ENCODE measurements at places on chromosomes 5 and 9.

GRCh38 chr5:171010816-171011215, 149.0 kb downstream of the RANBP17 start:
- DNase-seq, result no peak

DNA sequence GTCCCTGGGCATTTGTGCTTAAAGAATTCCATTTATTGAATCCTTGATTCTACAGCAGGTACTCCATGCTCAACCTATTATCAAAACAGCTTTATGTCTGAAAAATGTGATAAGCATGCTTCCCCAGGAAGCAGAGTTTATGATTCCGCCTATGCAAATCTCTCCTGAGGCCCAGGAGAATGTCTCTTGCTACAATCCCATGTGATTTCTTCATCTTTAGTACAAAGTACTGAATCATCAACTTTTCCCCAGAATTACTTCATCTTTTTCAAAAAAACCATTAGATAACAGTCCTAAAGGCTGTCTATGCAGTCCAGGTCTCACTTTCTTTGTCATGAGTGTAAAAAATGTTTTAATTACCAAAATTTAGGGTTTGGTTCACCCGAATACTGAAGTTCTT, 130.2 kb upstream of the ADAMTSL1 start:
- no peak for DNase-seq

- no peak for DNase-seq
These were observed 338.4 kb upstream of the TRPC7 start for GRCh38 chr5:136703706-136704105.

DNA sequence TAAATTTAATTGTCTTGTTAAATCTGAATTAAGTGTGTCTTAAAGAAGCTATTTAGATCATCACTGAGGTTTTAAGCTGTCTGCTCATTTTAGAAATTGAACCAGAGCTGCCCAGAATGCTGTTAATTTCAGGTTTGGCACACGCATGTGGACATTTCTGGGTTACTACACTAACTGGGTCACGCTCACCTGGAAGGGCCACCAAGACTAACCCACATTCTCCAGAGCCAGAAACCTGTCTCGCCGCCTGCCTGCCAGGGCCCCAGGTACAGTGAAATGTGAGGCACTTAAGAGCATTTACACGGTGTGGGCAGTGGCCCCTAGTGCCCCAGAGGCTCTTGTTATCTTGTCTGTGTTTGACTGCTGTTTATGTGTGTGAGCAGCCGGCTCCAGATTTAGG, 46.6 kb downstream of the ATP10B start:
- DNase-seq, result no peak

DNA sequence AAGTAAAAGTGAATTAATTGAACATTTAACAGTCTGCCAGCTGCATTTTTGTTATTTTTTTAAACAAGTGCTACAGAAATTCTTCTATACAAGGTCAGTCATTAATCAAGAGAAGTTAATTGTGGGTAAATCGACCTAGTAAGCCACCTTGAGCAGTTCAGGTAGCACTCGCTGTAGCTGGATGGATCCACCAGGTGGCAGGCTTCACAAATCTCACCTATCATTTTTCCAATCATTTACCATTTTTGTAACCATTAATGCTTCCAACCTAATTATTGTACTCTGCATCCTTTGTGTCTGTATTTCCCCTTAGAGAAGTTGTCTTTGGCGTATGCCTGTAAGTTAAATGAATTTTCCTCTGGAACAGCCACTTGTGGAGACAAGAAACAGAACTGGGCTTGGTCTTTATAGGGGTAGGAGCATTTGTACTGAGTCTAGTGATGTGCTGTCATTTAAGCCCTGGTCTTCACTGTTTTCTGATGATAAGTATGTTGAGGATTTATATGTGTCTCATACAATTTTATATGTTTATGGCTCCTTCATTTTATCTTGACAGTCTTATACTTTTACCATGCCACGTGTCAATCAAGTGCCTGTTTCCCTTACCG, 39.5 kb downstream of the CD180 start:
- DNase-seq, result no peak

DNA sequence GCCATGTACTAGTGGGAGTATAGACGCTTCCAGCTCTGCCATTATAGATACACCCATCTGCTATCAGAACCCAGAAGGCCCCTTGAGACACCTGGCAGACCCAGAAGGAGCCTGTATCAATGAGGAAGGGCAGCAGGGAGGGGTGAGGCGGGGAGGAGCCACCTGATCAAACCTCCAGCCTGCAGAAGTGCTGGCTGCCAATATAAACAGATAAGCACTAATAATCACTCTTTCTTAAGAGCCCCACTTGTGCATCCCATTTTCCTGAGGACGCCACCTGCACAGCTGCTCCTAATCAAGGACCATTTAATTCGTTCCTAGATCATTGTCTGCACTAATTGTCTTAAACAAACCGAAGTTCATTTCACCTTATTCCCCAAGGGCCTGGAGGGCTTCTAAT, 75.0 kb upstream of the NEK6 start:
- DNase-seq, result no peak

DNA sequence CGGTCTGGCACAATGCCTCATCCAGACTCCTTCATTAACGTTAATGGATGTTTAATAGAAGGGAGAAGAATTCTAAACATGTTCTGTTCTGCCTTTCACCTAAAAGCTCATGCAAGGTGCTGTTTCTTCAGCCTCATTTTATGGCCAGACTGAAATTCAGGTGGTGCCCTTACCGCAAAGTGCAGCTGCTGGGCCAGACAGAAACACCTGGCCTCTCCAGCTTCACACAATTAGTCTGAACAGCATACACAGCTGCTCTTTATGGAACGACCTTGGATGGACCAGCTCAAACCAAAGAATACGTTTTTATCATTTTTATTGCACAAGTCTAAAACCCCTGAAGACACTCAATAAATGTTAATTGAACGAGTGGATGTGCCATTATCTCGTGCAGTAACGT, 4.6 kb downstream of the SNCAIP start:
- no peak for DNase-seq

DNA sequence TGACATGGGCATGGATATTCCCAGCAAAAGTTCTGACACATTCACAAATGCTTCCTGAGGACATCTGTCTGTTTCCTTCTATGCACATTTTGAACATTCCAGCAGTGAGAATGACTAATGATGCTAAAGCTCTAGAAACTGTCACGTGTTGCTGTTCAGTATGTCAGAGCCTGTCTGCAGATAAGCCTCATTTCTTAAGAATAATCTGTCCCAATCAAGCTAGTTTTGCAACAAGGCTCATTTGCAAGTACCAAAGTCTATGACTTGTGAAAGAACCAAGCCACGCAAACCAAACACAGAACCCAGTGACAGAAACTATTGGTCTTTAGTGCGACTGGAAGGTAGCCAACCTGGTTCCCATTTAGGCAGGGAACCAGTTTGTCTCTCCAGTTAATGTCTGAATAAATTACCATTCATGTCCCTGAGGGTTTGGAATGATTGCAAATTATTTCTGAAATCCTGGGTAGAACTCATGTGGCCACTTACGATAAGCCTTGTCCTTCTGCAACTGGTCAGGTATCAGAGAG, 178.5 kb downstream of the C9orf152 start:
- DNase-seq, result no peak

DNA sequence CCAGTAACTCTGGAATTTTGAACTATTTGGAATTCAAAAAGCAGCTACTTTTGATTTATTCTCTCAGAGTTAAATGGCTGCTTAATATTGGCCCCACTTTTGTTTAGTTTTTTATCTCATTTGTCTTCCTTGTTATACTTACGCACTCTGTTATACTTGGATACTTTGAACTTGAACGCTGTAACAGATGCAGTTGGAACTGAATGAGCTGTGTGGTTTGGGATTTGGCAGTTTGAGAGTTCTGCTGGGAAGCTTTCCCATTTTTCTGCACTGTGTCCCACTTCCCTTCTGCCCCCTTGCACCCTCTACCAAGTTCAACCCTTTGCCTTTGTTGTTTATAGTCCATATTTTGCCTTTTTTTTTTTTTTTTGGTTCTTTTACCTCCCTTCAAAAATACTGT, 3.8 kb downstream of the RHOBTB3 start:
- no peak for DNase-seq

DNA sequence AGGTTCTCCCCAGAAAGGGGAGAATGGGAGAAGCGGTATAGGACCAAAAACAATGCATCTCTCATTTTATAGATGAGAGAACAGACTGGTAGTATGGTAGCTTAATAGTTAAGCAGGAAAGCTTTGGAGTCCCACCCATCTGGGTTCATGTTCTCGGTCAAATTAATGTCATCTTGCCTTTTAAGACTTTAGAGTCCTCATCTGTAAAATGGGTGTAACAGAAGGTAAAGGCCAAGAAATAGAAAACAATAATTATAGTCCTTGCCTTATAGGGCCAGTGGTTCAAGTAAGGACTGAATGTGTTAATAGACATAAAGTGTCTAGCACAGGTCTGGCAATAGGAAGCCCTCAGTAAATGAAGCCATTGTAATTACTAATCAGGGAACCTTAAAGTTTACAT, 16.4 kb downstream of the SMIM3 start:
- no peak for DNase-seq

DNA sequence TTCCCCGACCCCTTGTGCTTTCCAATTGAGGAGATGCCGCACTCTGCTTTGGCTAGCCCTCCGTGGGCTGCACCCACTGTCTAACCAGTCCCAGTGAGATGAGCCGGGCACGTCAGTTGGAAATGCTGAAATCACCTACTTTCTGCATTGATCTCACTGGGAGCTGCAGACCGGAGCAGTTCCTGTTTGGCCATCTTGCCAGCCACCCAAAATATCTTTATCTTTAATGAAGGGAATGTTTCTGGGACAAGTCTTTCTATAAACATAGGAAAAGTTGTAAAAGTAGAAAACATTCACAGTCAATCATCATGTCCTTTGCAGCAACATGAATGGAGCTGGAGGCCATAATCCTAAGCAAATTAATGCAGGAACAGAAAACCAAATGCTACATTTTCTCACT, 147.6 kb downstream of the RPS23 start:
- no peak for DNase-seq

DNA sequence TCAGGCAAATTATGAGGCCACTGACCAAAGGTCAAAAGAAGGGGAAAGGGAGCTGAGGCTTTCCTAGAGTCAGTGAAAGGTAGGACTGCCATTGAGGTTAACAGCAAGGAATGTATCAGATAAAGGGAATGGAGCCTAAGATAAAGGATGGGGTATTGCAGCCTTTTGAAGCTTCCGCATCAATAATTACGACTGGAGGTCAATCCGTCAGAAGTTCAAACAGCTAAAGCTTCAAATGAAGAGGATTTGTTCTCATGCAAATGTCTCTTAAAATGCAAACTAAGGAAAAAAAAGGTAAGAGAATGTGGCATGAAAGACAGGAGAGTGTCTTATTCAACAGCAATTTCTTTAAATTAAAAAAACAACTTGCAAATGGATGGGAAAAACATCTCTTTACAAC, 341.1 kb upstream of the RGMB start:
- no peak for DNase-seq

DNA sequence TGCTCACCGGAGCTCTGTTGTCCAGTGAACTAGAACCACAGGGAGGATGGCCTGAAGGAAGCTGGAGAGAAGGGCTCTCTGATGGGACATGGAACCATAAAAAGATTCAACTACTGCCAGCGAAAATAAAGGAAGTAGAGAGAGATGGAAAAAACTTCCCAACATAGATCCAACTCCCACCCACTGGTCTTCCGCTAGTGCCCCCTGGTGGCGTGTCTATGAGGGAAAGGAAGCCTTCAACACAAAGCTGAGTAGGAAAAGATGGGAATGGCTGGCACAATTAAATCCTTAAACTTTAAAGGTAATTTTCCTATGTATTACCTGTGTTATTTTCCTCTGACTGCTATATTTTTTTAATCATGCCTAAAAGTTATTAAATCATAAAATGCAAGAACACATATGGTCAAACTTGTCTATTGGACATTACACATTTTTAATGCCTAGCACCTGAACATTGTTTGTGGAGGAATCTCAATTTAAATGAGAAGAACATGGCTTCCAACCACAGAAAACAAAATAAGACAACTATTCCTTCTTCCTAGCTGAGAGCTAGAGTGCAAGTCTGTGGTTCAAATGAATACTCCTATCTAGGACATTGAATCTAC, 51.5 kb downstream of the CEP120 start:
- no peak for DNase-seq

DNA sequence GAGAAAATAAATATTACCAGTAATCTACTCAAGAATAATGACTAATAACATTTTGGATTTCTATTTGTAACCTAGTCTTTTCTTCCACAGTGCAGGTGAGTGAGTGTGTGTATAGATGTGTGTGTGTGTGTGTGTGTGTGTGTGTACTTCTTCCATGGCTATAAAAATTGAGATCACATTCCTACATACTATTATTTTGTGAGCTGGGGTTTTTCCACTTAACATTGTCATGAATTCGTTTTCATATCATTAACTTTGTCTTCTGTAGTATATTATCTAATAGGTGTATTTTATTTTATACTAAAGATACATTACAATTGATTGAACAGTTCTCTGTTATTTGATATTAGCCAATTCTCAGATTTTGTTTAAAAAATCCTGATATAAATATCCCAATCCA, 152.4 kb upstream of the TRPC7 start:
- no peak for DNase-seq

DNA sequence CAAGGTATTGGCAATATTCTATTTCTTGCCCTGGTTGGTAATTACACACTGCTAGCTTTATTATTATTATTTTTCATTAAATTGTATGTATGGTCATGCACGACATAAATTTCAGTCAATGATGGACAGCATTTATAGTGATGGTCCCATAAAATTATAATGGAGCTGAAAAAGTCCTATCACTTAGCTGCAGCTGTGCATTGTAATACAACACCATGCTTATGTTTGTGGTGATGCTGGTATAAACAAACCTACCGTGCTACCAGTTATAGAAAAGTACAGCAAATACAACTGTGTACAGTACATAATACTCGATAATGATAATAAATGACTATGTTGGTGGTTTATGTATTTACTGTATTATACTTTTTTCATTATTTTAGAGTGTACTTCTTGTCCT, 65.5 kb downstream of the NR3C1 start:
- no peak for DNase-seq

- DNase-seq, result no peak
These were observed 88.8 kb downstream of the FER start for GRCh38 chr5:108836492-108836891.

DNA sequence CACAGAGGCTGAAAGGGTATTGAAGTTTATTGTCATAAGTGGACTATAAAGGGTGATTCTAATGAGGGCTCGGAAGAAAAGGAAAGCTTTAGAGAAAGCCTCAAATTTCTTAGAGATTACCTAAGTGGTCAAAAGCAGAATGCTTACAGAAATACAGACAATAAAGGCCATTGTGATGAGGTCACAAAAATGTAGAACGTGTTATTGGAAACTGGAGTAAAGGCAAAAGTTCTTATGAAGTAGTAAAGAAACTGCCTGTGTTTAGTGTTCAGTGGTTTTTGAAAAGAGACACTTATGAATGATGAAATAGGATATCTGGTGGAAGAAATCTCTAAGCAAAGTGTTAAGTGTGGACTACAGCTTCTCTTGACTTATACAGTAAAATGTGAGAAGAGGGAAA, 726.9 kb downstream of the DNAH5 start:
- no peak for DNase-seq
